ENCODE measurements at places on chromosomes 6 and 20.
A peak's percentile ranks its signal among the peaks of the same experiment; 100 is the strongest.

DNA sequence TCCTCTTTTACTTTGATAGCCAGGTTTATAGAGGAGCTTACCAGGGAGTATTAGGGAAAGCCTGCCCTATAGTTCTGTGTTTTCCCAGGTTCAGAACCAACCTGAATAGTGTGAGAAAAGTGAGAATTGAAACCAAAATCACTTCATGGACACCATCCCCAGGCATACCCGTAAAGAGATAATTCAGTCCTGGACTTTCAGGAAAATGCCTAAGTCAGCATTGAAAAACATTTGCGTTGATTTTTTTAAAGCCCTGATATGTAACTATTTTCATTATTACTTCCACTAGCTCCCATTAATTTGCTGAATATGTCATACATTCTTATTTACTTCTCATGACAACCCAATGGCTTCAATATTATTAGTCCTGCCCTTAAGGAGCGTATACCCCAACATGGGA lies 77.4 kb upstream of the TCF21 start:
- DNase-seq, result no peak

- DNase-seq, result no peak
Observed at GRCh38 chr6:110543106-110543505, 66.7 kb upstream of the SLC22A16 start.

GRCh38 chr20:5331340-5331739 lies 14.6 kb upstream of the PROKR2 start:
- no peak for DNase-seq

- no peak for DNase-seq
Observed at GRCh38 chr6:26240157-26241032, 124.6 kb upstream of the BTN3A2 start.

- no peak for DNase-seq
Observed at GRCh38 chr20:35883336-35883777, 70.9 kb downstream of the SCAND1 start.

DNA sequence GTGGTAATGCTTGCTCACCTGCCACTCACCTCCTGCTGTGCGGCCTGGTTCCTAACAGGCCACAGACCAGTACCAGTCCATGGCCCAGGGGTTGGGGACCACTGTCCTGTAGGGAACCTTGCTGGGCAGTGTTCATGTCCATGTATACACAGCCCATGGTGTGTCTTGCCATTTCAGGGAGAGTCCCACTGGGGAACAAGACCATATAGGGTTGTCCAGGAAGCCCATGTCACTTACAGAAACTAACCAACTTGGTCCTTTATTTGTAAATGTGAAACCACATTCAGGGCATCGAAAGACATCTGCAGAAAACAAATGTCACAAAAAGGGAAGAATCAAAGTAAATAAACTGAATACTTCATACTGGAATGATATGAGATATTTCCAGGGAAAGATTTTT lies 179.1 kb downstream of the NFATC2 start:
- no peak for DNase-seq

- DNase-seq, result no peak
Observed at GRCh38 chr20:42494290-42494689, 695.4 kb downstream of the PTPRT start.

DNA sequence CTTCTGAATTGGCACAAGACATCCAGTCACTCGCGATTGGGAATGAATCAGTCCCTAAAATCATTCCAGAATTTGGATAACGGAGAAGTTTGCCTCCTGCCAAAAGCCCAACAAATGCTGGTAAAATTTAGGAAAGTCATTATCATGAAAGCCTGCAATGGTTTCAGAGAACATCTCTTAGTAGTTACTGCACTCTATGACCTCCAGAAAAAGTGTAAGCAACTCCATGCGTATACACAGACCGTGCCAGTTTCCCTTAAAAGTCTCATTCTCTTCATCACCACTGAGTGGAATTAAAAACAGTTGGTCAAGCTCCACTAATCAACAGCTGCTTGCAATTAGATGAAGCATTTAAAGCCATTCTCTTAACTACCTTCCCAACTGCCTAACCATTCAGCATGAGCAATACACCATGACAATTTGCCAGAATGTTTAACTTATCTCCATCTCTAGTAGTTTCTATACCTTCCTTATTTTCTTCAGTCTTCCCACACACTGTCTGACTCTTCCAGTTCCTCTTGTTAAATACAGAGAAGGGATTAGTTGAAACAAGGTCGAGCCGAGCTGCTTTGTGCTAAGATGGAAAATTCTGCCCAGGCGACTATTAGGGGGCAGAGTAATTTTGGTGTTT lies 183.6 kb upstream of the PRDM1 start:
- no peak for DNase-seq

DNA sequence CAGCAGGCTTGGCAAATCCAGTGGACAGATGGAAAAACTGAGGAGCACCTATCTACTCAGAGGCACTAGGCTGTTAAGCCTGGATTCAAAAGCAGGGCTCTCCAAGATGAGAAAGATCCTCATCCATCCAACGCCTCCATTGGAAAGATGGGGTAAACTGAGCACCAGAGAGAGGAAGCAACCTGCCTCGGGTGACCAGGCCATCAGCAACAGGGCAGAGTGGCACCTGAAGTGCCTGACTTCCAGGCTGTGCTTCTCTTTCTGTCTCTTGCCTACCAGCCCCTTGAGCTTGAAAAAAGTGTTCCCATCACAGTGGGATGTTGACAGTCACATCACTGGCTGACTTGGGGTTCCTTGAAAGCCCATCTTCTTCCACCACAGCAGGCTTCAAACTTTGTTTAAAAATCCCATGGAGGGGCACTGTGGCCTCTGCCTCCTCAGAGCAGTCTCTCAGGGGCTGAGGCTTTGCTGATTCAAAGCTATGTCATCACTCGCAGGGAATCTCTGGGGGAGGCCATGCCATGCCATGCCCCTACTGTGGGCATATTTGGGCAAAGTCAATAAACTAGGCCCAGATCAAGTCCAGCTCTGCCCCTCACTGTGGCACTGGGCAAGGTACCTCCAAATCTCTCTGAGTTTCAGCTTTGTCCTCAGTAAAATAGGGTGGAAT lies 44.8 kb upstream of the TGM2 start:
- DNase-seq, result no peak

DNA sequence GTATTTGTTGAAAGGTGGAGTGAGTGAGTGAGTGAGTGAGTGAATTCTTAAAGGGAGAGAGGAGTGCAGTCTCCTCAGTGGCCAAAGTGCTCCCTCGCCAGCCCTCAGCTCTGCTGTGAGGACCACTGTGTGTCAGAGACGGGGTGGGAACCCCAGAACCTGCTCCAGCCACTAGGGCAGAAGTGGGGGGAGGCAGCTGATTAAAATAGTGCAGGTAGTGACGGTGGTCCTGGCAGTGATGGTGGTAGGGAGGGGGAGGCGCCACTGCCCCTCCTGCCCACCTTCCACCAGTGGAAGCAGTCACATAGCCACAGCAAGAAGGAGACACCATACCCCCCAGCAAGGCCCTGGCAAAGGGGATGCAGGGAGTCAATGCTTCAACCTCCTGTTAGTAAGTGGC lies 133.5 kb downstream of the PHACTR3 start:
- no peak for DNase-seq

GRCh38 chr20:57993716-57994431 lies 234.6 kb downstream of the ANKRD60 start:
- no peak for DNase-seq

- DNase-seq, result no peak
Observed at GRCh38 chr20:10453241-10453640, 18.1 kb downstream of the SLX4IP start.

GRCh38 chr6:1596088-1596852 lies 13.4 kb upstream of the FOXC1 start:
- DNase-seq, result no peak

GRCh38 chr20:24677626-24678315 lies 208.3 kb downstream of the SYNDIG1 start:
- no peak for DNase-seq

- no peak for DNase-seq
Observed at GRCh38 chr6:6412221-6412620, 91.8 kb upstream of the F13A1 start.

- DNase-seq, result no peak
Observed at GRCh38 chr6:20350215-20350614, 51.5 kb upstream of the E2F3 start.

GRCh38 chr6:164792666-164793065 lies 516.7 kb downstream of the C6orf118 start:
- no peak for DNase-seq

- DNase-seq, result no peak
Observed at GRCh38 chr20:6740096-6740495, 27.4 kb upstream of the BMP2 start.

GRCh38 chr6:167338541-167339117 lies 13.7 kb downstream of the TTLL2 start:
- DNase-seq, result no peak

DNA sequence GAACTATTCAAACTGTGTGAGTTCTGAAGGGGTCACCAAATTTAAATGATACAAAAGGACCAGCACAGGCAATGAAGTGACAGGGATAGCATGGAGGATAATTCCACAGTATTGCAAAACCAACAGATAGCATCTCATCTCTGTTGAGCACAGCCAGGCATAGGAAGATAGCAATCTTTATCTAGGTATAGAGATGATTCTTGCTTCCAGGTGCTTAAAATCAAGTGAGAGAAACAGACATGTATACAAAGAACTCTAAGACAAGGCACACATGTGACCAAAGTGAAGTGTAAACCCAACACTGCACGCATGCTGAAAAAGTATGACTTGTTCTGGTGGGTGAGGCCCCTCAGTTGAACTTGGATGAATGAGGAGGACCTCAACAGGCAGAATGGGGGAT lies 48.4 kb upstream of the ARMC2 start:
- DNase-seq, result no peak

DNA sequence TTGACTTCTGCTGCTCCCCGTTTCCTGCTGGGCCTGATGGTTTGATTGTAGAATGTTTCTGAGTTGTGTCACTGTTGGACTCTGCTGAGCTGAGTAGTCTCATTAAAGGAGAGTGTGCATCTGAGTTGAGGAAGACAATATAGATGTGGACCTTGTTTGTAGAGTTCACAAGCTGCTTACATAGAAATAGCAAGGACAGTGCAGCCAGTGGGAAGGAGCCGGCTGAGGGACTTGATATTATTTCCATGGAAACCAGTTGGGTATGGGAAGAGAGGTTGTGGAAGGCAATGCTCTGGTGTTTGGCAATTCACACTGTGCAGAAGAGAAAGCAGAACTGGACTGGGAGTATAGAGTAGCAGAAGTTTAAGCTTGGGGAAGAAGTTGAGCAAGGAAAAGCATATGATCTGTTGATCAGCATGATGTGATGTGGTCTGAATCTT lies 14.8 kb downstream of the IGF2R start:
- DNase-seq, result no peak

DNA sequence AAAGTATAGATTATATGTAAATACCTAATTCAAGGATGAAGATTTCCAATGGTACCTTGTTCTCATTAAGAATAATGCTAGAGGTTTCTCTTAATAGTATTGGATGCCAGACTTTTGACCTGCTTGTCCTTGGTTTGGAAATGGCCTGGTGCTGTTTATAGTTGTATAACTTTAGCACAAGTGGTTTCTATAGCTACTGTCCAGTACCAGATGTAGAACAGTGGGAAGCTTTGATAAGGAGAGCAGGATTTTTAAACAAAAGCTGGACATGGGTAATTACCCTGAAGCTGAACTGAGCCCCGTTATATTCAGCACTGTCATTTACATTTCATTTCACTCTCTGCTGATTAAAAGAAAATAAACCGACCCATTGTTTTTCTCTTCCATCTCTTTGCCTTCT lies 43.7 kb downstream of the TRMT11 start:
- DNase-seq, result no peak

- DNase-seq, result no peak
Observed at GRCh38 chr6:44235891-44236516, 10.9 kb upstream of the HSP90AB1 start.

DNA sequence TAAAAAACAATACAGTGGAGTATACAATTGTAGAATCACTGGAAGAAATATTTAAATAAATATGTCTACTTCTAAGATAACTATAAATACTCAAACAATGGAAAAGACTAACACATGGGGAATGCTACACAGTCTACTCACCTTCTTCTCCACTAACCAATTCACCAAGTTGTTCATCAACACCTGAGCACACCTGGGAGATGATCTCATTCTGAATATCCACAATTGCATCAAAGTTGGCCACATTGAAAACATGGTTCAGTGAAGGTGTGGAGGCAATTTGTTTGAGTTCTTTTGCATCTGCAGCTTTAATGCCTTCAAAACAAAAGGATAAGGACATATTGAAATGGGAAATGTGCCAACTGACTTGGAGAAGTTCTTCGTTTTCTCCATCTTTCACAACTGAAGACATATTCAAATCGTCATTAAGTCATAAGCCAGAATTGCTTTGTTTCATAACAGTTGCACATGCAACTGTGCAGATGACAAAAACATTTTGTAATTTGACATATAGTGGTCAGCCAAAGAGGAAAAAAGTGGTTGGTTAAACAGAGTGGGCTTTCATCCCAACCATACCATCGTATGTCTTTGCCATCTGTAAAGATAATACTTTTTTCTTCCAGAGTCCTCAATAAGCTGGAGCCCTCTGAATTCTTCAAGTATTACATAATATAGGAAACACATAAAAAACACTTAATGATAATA lies 17.5 kb downstream of the COL12A1 start:
- no peak for DNase-seq

DNA sequence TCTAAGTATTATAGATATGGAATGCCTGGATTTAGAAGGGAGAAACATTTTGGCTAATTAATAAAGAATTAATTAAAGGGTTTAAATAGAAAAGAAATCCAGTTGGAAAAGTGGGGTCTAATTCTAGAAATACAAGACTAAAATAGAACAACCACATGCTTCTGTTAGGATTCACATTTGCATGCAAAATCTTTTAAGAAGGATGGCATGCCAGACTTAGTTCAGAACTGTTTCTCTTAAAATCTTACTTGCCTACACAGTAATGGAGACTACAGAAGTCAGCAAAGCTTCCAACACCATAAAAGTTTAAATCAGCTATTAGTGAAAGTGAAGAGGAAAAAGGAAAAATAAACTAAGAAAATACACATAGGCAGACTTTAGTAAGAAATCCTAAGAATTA lies 32.7 kb upstream of the KATNA1 start:
- DNase-seq, result no peak

- DNase-seq, result peak; percentile 18
Observed at GRCh38 chr6:168322966-168323365, 3.4 kb upstream of the DACT2 start.

DNA sequence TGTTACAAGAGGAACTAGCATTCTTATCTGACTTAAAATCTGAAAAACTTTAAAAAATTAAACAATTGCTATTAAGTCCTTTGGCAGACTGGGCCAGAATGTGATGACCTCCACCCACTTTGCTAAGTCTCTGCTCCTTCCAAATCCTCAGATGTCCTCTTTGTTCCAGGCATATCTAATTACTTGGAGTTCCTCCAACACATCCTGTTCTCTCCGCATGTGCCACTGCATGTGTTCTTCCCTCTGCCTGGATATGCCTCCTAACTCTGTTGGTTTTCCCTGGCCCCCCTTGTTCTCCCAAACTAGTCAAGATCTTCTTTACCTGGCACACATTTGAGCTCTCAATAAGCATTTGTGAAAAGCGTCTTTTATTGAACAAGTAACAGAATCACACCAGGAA lies 23.1 kb downstream of the ELOVL2 start:
- no peak for DNase-seq

GRCh38 chr20:38838326-38838725 lies 32.8 kb downstream of the PPP1R16B start:
- DNase-seq, result no peak

GRCh38 chr20:62238569-62239277 lies 402 bp downstream of the OSBPL2 start:
- DNase-seq, result no peak

- DNase-seq, result peak; percentile 97
Observed at GRCh38 chr20:3115190-3116107, 30.9 kb upstream of the AVP start.

All from A549 (cell line).